Left lobe of liver (tissue), 2 donors: ENCODE measurements at places on chromosomes 4 and X.

DNA sequence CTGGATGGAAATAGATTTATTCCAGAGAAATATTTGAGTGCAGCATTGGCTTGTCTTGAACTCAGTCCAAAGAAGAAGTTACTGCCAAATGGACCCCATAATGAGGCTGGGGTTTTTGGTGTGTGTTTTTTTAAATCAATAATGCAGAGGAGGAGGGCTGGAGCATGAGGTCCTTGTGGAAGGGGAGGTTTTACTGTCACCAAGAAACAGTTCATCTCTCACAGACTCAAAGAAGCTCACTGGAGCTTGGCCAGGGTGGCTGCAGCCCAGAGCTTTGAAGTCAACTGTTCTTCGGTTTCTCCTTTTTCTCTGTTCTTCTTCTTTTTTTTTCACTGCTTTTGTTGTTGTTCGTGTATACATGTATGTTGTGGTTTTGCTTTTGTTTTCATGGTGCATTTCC, 377.7 kb downstream of the FBXW7 start:
- no peak for DNase-seq

DNA sequence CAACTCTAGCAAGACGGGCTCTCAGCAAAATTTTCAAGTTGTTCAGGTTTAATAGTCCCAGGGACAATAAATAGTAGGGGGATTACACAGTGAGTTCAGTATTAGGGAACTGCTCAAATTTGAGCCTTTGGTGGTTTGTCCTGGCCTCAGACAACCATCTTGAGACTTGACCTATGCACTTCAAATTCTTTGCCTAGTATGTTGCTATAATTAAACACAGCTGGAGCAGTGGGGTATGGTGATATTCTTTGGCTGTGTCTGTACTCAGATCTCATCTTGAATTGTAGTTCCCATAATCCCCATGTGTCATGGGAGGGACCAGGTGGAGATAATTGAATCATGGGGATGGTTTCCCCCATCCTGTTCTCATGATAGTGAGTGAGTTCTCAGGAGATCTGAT, 43.3 kb upstream of the TEX13A start:
- DNase-seq, result no peak

DNA sequence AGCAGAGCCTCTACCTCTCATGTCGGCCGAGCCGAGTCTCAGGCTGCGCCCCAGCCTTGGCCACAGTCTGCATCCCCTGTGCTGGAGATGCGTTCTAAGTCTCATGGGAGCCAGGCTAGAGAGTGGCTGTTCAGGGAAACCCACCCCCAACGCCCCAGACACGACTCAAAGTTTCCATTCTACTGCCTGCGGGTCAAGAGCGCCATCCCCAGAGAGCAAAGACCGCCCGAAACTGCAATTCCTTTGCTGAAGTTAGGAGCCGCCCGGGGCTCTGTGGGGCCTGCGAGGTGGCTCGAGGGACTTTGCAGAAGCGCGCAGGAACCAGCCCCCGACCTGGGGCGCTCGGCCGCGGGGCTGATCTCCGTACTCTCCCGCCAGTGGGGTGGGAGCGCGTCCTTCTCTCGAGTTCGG, 10.0 kb upstream of the ELF4 start:
- no peak for DNase-seq

DNA sequence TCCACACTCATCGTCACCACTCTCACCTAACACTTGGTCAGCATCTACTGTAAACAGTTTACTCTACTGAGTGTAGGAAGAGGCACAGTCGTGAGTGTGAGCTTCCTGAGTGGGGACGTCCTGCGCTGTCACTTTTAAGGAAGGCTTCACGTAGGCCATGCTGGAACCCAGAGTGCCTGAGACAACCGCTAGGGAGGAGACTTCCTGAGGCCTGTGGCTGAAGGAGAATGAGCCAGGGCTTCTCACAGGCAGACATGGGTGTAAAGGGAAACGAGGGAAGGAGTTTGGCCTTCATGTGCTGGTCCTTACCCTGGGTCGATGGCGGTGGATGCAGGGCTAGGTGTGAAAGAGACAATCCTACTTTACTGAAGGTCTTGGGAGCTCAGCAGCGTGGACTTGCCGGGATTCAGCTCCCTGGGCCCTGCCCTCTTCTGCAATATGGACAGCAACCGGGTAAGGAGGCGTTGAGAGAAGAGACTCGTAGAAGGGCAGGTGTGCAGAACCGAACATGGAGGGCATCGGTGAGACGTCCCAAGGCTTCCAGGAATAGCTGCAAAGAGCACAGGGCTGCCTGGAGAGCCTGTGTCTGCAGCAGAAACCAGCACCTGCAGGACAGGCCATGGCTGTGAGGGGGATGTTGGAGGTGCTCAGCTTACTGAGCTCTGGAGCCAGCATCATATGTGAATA, 48.7 kb upstream of the TLR3 start:
- no peak for DNase-seq

DNA sequence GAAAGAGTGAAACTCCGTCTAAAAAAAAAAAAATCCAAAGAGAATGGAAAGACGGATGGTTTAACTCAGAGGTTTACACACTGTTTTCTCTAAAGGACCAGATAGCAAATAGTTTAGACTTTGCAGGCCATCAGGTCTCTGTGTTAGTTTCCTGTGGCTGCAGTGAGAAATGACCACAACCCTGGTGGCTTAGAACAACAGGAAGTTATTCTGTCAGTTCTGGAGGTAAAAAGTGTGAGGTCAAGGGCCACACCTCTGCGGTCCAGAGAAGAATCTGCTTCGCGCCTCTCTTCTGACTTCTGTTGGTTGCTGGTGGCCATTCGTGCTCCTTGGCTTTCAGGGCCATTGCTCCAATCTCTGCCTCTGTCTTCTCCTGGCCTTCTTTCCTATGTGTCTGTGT, 76.9 kb downstream of the TENM3 start:
- no peak for DNase-seq

- DNase-seq, result no peak
Observed at GRCh38 chrX:13547671-13548070, 21.7 kb upstream of the EGFL6 start.

DNA sequence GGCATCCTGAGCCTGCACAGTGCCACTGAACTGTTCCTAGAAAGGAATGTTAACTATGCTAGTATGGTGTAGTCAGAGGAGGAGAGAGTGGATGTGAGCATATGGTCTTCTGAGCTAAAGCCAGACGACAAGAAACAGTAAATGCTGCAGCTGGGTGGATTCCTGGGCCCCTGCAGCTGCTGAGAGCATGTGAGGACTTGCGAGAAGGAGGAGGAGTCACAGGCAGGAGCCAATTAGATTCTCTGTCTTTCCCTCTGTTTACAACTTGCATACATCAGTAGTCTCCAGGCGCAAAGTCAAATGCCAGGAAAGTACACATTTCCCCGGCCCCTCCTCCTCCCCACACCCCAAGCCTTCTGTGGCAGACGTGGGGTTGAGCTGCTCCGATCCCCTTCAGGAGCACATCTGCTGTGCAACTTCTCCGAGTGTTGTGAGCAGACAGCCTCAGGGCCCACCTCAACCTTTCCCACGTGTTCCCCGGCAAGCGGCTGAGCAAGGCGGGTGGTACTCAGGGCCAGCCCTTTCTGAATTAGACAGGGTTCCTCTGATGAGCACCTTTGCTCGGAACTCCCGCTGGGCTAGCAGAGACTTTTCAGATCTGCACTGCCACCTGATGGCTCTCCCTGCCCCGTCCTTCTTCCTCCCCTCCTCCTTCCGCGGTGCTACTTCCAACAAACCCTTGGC, 108.7 kb upstream of the ATP6AP2 start:
- DNase-seq, result no peak
